H4 (cell line): ENCODE measurements at places on chromosomes 6 and 20. TPM values are rescaled to one million over a fixed set of nuclear protein-coding genes. Genes with fewer than 3 reads are reported as not detected.

SPDEF gene
- 0.29 TPM in 1 of 2 replicates, not detected in the other for total RNA-seq

HLA-DOB gene
- not detected in 2 replicates for total RNA-seq

- no peak for DNase-seq
Measured at GRCh38 chr6:71190809-71191208, 97.8 kb upstream of the OGFRL1 start.

IYD gene
- total RNA-seq: not detected in 2 replicates

RAB44 gene
- total RNA-seq: not detected in 2 replicates

CD164 gene
- 92.0 and 115 TPM in 2 replicates for total RNA-seq

DNA sequence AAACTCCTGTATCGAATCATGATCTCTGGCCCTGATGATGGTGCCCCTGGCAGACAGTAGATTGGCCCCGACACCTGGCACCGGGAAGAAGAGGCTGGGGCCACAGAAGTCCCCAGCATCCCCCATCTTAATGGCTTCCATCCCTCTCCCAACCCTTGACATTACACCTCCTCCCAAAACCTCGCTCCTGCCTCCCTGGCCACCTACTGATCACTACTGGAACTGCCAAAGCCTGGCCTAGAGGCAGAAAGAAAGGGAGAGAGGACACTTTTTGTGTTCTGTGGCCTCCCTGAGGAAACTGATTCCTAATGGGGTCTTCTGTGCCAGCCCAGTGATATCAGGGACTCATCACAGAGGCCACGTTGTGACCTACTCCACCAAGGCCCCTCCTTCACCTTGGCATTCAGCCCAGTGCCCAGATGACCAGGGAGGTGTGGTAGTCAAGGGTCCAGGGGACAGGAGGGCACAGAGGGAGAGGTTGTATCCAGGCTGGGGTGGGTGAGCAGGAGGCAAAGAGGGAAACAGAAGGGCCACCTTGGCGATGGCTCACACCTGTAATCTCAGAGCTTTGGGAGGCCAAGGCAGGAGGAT, 6.1 kb downstream of the C20orf173 start:
- no peak for DNase-seq

DNA sequence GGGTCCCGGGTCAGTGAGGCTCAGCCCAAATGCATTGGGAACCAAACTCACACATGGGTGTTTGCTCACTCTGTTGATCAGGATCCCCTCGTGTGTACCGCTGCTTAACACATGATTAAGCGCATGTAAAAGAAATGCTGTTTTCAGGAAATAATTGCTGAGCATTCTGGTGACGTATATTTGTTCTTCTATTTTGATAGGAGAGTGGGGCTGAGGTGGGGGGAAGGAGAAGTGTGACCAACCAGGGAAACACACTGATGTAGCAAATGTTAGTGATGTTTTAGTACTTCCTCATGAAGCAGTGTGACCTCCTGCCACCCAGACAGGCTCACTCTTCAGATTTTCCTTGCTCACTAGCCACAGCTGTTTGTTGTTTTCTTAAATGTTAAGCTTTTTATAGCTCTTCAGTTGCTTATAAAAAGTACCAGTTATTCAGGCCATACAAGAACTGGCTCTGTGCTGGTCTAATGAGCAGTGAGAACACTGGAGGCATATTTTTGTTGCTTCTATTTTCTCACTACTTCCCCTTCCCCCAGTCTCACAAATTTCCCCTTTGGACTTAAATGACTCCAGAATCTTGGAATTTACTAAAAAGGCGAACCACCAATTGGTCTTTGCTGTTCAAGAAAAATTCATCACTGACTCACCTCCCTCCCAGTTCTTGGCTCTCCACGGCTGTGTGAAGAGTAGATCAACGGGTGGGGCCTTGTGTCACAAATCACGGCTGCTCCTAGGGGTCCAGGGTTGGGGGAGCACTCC, 79.2 kb upstream of the BACH2 start:
- DNase-seq: peak; percentile 5

GRCh38 chr20:14916360-14916920, 579.0 kb upstream of the FLRT3 start:
- DNase-seq: no peak

- no peak for DNase-seq
Measured at GRCh38 chr6:128767705-128768104, 115.2 kb upstream of the LAMA2 start.

DNA sequence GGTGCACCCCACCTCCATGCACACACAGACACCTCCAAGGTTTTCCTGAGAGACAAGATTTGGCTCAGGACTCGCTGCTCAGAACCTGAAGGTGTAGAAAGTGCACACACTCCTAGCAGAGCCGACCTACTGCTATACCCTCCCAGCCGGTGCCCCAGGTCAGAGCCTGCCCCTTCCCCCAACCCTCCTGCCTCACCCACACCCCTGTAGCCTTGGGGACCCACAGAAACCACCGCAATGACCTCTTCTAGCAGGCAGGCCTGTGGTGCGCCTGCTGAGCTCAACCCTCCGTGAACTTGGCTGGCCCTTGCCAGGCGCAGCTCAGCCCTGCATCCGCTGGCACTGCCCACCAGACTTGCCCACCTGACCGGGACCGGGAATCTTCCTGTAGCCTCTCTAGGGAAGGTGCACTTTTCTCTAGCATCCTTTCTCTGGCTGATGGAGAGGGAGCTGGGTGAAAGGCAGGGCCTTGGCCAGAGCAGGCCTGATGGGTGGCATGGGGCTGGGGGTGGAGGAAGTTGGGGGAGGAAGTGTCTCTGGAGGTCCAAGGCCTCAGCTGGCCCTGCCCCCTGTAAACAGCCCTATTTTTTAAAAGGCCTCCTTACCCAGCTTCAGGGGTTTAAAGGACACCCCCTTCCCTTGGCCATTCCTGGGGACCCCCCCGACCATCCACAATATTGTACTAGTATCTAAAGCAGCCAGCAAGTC, 36.9 kb upstream of the SLCO4A1 start:
- no peak for DNase-seq

- DNase-seq: no peak
Measured at GRCh38 chr20:62162765-62163484, 19.4 kb downstream of the SS18L1 start.

GRCh38 chr6:99579781-99580180, 11.3 kb upstream of the CCNC start:
- DNase-seq: no peak

DNA sequence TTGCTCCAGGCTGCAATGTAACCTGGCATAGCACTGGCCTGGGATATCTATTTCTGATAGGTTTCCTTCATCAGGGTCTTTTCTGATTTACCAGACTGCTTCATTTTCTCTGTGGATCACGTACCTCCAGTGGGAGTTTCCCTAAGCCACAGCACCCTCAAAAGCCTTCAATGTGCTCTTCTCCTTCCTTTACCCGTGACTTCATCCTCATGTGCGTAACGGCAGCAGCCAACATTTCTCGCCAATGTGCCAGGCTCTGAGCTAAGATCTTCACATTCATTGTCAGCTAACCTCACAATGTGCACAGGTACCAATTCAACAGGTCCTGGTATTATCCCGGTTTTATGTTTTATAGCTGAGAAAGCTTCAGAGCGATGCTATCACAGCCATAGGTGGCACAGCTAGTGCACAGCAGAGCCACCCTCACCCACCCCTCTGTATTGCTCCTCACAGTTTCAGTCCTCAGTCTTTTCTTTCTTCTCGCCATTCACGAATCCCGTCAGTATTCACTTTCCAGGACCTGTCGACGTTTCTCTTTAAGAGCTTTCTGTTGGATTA, 58.2 kb downstream of the TNFAIP3 start:
- no peak for DNase-seq

MUC22 gene
- not detected in 2 replicates for total RNA-seq

DNA sequence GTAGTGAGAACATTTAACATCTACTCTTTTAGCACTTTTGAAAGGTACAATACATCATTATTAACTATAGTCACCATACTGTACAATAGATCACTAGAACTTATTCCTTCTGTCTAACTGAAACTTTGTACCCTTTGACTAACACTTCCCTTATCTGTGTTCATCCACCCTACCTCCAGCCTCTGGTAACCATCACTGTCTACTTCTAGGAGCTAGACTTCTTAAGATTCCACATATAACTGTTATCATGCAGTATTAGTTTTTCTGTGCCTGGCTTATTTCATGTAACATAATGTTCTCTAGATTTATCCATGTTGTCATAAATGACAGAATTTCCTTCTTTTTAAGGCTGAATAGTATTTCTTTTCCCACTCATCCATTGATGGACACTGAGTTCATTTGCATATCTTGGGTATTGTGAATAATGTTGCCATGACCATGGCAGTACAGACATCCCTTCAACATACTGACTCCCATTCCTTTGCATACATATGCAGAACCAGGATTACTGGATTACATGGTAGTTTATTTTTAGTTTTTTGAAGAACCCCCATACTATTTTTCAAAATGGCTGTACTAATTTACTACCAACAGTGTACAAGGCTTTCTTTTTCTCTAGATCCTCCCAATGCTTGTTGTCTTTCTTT, 135.7 kb downstream of the MOXD1 start:
- DNase-seq: no peak

DNA sequence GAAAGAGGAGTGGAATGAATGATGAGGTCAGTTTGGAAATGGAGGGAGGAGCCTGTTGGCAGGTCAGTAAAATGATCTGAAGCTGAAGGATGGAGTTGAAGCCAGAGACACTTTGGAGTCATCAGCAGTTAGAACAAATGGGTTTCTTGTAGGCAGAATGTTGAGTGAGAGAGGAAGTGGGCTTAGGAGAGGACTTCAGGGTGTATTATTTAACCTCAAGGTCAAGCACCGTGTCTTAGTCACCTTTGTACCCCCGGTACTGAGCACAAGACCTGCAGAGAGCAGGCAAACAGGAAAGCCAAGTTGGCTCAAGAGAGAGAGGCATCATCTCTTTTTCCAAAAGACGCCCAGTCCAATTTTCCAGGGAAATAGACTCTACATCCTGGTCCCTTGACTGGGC, 23.3 kb downstream of the C20orf173 start:
- DNase-seq: no peak

ZBP1 gene
- not detected in 2 replicates for total RNA-seq

DNA sequence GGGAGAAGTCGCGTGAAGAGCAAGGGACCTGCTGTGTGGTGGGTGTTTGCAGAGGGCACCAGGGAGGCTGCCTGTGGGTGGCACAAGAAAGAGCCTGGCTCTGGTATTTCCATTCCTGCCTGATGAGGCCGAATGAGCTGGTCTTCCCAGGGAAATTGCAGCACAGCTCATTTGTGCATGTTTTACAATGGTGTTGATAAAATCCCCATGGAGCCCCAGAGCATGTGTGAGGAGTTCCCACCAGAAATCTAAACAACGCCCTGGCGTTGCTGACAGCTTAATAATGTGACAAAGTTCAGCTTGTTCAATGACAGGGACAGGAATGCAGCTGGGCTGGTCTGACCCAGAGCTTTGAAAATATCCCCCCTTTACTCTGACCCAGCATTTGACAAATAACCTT, 135.5 kb downstream of the CLIC5 start:
- DNase-seq: no peak

DDO gene
- total RNA-seq: 1.4 and 3.6 TPM in 2 replicates

GRCh38 chr20:59804347-59804746, 129.1 kb downstream of the SYCP2 start:
- no peak for DNase-seq

CPXM1 gene
- not detected in 2 replicates for total RNA-seq

- no peak for DNase-seq
Measured at GRCh38 chr6:45364466-45364865, 13.3 kb downstream of the SUPT3H start.

GRCh38 chr6:160349814-160350350, 1.7 kb downstream of the SLC22A3 start:
- DNase-seq: no peak

RFX6 gene
- total RNA-seq: not detected in 2 replicates

DNA sequence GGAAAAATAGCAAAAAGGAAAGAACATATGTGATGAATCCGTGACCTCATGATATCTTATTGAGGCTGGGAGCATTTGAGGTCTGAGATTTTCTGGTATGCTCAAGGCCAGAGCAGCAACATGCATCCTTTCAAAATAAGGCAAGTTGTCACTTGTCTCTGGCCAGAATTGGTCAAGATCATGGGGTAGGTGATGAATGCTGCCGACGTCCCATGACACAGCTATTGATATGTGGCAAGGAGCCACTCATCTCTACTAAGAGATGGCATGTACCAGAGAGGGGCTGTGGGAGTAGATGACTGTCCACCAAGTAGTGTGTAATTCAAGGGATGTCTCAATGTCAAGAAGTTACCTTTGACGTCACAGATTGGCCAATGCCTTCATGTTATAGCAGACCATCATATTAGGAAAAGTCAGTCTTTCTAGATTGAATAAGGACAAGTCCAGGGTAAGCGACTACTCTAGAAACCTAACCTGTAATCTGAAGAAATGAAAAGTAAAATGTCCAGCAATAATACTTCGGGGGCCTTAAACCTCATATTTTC, 527.4 kb downstream of the BMP2 start:
- no peak for DNase-seq
